ENCODE measurements at places on chromosomes 1 and 21.

DNA sequence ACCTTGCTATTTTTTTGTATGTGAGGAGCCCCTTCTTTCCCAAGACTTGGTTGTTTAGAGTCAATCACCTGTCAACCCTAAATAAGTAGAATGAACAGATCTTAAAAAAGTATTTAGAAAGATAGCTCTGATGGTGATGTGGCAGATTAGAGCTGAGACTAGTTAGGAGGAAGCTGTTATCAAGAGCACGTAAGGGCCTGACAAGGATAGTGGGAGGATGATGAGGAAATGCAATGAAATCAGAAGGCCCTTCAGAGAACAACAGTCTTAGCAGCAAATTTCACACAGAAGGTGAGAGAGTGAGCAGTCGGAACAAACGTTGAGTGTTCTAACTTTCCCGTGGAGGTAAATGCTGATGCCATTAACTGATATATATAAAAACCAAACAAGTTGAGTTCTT is 15.9 kb upstream of the S1PR1 start:
- no peak for DNase-seq

DNA sequence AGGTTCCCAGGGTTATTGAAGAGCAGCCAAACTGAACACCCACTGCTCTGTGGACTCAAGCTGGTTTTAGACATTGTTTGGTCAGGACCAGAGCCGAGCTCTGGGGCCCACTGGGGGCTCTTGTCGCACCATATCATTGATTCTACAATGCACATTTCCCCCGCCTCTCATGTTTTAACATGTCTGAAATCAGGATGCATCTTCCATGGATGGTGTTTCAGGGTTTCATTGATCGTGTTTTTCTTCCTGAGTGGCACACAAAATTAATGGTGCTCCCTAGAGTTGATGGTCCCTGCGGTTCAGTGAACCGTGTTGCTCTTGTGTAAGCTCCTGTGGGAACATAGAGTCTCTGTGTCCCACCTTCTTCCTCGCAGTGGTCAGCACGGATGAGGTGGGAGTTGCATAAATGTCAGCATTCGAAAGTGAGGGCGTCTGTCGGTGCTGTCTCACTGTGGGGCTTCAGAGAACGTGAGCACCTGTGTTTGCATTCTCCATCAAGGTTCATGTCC is 38.3 kb downstream of the GALNT2 start:
- DNase-seq: no peak

DNA sequence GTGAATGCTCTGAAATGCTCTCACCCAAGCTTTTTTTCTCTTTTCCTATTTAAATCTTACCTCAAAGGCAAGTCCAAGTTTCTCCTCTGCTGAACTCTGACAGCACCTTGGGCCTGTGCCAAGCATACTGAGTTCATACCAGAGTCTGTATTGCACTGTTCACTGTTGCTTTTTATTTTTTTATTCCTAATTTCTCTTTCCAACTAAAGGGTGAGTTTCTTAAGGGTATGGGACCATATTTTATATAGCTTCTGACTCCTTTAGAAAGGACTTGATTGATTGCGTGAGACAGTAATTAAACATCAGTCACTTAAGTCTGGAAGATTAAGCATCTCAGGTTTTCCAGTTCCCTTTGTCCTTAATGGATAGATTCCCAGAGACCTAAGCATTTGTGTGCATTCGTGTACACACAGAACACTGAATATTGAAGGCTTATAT is 69.9 kb downstream of the CACHD1 start:
- no peak for DNase-seq

GRCh38 chr1:146035048-146035423 is 13.5 kb upstream of the HJV start:
- no peak for DNase-seq

GRCh38 chr1:214354440-214355148 is 73.6 kb downstream of the SMYD2 start:
- no peak for DNase-seq

DNA sequence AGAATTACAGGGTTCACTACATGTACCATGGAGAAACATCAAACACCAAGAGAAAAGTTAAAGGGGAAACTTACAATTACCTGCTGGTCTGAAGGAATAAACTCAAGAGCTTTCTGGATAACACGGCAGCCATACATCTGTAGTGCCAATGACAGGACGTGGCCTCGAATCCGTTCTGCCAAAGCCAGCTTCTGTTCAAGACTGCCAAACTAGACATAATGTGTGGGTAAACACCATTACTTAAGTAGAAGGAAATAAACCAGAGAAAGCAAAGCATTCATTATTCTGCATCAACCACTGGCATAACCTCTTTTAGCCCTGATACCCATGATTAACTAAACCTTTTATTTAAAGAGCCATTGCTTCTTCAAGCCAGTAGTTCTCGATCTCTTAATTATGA is 41.5 kb upstream of the SDC3 start:
- DNase-seq: no peak

GRCh38 chr21:37628362-37628761 is 261.8 kb downstream of the DYRK1A start:
- DNase-seq: no peak

- DNase-seq: no peak
These were observed 14.1 kb downstream of the TTC39A start for GRCh38 chr1:51316113-51316845.

GRCh38 chr1:43861337-43861736 is 72.3 kb upstream of the ARTN start:
- no peak for DNase-seq

- no peak for DNase-seq
These were observed 38.5 kb upstream of the ID3 start for GRCh38 chr1:23597635-23598388.

GRCh38 chr1:2503554-2504224 is 22.7 kb downstream of the PANK4 start:
- DNase-seq: no peak

GRCh38 chr1:160376525-160377131 is 9.8 kb downstream of the NHLH1 start:
- DNase-seq: peak; percentile 84

DNA sequence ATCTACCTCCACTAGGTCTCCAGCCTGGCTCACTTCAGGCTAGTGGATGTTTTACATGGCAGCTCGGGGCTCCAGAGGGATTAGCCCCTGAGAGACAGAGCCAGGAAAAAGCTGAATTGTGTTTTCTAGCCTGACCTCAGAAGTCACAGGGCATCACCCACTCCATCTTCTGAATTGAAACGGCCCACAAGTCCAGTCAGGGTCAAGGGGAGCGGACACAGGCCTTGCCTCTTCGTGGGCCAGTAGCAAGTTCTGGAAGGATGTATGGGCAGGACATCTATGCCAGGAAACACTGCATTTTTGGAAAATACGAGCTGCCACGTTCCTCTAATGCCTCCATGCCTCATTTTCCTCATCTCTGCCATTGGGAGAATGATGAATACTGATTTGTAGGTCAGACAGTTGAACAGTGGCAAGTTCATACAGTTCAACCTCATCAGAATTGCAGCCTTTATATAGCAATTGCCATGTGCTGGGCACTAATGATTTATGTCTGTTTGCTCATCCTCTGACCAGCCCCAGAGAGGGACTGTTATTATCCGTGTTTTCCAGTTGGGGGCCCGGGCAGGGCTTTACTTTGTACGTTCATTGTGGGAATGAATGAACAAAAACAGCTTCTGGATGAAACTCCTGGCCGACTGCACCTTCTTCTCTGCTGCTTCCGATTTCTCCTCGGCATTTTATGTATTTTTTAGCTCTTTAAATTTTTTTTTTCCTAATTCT is 23.2 kb upstream of the PCBP3 start:
- DNase-seq: no peak

DNA sequence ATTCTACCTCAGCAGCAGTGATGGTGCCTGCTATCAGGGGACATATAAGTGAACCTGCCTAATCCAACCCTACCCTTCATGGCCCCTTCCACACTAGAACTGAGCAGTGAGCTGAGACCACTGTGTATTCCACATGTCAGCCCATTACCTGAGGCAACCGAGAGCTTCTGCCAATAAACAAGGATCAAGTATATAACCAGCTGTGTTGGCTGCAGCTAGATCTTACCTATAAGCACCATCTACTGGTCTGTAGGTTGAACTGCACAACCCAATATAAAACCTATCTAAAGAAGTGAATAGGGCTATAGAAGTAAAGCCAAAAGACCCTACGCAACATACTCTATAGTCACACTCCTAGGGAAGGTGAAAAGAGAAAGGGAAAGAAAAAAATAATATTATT is 376.9 kb downstream of the HHIPL2 start:
- no peak for DNase-seq

DNA sequence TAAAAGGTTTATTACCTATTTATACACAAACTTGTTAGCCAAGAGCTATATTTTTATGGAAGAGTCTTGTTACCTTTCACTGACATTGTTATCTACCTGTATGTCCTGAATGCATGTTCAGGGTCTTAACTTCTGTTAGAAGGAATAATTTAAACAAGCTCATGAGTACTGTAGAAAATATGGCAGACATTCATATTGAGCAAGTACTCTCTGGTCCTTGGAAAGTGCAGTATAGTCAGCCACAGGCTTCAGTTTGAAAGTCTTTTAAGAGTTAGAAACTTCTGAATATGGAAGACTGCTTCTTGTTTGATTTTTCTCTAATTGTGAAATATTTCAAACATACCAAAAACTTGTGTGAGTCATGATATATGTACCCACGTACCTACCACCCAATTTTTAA is 16.6 kb downstream of the DIP2A start:
- no peak for DNase-seq

DNA sequence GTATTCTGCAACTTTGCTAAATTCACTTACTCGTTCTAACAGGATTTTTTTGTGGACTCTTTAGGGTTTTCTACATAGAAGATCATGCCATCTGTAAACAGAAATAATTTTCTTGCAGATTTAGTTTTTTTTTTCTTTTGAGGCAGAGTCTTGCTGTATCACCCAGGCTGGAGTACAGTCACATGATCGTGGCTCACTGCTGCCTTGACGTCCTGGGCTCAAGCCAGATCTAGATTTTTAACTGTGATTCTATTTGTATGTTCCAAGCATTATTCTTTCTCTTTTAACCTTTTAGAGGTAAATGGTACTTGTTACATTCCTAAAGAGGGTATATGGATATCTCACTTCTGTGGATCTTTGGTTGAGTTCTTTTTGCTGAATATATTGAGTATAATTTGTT is 18.6 kb downstream of the FABP3 start:
- DNase-seq: no peak

GRCh38 chr1:110118636-110119396 is 6.6 kb downstream of the UBL4B start:
- DNase-seq: no peak

DNA sequence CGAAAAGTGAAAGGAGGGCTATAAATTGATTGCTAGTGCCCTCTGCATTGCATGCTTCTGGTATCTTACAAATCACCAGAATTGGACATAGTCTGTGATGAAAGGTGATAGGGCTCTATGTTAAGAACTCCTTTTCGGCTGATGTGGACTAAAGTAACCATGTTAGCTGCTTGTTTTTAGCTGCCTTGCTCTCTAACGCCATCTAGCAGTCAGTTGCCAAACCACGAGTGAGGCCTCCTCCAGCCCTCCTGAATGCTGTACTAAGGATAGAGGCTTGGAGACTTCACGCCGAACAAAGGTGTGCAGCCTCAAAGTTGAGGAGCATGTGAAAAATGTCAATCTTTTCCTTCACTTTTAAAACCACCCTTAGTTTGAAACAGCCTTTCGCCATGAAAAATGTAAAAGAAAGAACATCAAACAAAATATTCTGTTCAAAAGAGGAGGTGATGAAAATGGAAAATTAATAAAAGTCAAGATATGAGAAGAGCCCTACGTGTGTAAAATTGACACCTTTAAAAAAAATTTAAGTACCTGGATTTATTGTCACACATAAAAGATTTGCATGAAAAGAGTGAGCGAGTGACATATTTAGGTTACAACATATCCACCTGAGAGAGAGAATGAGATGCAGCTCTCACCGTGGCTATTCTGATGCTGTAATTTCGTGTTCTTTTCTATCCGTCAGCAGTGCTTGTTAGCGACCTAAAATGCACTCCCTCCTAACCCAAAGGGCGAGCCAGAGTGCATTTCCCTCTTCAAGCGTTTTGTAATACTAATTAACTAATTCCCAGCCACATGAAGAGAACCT is 8.1 kb downstream of the LRRC53 start:
- no peak for DNase-seq

- DNase-seq: no peak
These were observed 90.1 kb downstream of the LRRC40 start for GRCh38 chr1:70115315-70115714.

DNA sequence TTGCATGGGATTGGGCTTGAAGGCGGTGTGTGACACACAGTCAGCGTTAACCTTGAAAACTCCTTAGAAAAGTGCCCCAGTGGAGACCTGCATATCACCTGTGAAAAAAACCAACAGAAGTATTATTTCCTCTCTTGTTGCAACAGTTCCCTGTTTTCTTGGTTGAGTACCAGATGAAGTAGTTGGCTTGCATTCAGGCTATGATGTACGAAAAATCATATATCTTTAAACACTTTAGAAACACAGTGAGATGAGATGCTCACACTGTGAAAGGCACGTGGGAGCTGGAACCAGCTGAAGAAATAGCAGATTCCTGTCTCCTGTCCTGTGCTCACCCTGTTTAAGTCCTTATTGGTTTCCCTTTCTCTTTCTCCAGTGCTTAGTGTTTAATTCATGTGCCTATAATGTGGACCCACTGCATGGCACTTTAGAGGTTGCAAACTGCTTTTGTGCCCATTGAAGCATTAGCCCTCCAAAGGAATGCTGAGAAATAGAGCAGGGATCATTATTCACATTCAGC is 2.8 kb downstream of the CAMK1G start:
- DNase-seq: no peak

DNA sequence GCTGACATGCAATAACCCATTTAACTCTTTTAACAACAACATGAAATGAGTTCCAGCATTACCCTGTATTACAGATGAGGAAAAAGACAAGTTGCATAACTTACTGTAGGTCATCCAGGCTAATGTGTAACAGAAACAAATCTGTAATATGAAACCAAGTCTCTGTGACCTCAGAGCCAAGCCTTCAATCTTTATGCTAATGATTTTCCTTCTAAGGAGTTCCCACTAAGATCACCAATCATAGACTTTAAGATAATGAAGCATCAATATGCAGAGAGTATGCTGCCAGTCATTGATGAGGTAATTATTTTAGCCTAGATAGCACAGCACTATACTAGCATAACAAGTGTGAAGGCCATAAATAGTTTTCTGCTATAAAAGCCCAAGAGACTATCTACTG is 35.6 kb upstream of the RNPC3 start:
- DNase-seq: no peak

DNA sequence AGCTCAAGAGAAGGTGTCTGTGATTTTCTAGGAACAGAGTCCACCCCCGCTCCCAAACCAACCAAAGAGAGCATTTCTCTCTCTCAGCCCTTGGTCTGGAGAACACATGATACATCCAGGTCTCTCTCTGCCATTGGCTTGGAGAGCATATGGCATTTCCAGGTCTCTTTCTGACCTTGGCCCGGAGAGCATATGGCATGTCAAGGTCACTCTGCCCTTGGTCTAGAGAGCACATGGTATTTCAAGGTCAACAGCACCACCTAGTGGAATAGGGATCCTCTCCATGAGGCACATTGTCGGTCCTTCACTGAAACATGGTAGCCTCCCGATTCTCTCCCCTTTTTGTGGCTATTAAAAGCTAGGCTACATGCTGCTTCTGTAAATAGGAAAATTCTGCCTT is 437.7 kb upstream of the OLFM3 start:
- peak; percentile 45 for DNase-seq
